ENCODE measurements at places on chromosomes 11 and 22.

GRCh38 chr11:1653541-1654387 is 24.2 kb downstream of the KRTAP5-5 start:
- DNase-seq = no peak

GRCh38 chr11:112628676-112629075 is 332.5 kb upstream of the NCAM1 start:
- DNase-seq = no peak

GRCh38 chr11:3890014-3890413 is 34.5 kb downstream of the STIM1 start:
- no peak for DNase-seq

DNA sequence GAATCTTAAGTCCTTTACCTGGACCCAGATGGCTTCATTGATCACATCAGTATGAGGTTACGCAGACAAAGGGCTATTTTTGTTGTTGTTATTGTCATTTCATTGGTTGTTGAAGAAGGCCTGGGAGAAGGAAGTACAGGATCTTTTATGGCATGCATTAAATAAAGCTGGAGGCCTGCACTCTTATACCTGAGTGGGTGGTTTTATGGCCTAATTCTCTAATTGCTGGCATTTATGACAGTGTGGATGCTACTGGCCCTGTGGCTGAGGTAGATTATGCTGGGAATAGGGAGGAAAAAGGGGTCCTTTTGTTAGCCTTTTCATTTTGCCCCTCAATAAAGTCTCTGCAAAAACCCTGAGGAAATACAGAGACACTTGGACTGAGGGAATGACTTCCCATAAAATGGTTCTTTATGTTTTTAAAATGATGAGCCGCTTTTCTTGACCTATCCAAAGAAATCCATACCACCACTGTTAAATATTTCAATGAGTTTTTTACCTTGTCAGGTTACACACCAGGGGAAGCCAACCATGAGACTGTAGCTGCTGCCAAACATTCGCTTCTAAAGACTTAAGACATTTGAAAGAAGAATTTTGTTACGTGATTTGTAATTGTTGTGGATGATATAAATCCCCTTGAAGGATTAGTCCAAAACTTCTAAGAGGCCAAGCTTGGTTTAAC is 6.8 kb downstream of the KMT2A start:
- DNase-seq = no peak

DNA sequence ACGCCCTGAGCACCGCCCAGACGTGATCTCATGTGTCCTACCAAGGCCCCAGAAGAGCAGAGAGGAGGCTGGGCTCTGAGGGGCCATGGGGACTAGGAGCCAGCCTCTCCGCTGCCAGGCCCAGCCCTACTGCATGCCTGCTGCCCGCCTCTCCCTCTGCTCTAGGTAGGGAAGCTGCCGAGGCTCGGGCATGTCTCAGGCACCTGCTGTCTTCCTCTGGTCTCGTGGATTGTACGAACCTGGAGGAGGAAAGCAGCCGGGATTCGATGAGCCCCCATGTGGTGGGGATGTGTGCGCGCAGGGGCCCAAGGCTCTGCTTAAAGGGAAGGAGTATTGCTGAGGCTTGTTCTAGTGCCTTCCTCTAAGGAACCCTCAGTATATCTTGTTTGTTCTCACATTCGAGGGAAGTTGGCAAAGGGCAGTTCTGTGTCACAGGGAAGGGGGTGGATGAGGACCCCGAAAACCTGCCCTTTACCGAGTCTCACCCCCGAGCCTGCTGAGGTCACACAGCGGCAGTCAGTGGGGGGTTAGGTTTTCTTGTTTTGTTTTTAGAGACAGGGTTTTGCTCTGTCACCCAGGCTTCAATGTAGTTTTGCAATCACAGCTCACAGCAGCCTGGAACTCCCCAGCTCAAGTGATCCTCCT is 21.2 kb downstream of the DAGLA start:
- no peak for DNase-seq

DNA sequence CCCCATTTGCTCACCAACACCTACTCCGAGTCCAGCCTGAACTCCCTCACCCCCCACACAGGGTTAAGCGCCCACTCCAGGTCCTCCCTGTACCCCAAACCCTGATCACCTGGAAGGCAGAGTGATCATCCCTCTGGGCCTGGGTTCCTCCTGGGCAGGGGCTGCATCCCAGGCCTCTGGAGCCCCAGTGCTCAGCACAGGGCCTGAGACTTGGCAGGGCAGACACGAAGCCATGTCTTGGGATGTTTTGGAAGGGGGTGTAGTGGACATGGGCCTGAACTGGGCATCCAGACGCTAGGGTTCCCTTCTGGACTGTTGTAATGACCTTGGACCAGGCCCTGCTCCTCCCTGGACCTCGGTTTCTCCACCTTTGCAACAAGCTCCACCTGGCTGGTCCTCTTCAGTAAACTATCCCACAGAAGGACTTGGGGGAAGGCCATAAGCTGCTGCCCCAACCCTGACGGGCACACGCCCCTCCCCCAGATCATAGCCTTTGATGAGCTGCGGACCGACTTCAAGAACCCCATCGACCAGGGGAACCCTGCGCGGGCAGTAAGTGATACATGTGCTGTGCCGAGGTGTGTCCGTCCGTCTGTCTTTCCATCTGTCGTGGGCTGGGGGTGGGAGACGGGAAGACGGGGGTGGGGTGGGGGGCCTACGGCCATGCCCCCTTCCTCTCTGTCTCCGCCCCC is 3.9 kb downstream of the CNIH2 start:
- no peak for DNase-seq

DNA sequence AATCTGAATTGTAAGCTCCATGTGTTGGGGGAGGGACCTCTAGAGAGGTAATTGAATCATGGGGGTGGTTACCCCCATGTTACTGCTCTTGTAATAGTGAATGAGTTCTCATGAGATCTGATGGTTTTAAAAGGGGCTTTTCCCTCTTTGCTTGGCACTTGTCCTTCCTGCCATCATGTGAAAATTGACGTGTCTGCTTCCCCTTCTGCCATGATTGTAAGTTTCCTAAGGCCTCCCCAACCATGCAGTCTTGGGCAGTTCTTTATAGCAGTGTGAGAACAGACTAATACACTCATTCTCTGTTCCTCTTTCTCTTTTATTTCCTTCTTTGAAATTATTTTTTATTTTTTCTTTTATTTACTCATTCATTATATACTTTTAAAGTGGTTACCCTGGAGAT is 239.4 kb downstream of the CSNK2A3 start:
- DNase-seq = no peak

DNA sequence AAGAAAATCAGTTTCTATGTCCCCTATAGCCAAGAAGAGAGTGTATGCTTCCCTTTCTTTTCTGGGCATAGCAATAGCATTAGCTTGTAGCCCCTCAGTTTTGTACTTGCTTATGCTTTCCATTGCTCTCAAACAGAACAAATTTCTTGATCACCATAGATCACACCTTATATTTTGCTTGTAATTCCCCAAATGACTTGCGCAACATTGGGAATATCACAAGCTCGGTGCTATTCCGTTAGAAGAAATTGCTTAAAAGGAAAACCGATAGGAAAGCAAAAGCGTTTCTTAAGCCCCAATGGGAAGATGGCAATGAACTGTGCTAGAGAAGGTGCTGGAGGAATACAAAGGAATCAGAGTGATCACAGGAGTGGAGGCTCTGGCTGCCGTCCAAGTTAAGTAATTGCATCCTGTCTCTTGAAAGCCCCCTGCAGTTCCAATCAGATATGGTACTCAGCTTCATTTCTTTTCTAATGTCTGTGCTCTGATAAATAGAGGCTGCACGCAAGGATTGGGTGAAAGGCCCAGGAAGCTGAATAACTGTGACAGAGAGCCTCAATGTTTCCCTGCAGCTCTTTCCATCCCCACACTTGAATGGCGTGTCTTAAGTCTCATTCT is 182.1 kb upstream of the KIRREL3 start:
- no peak for DNase-seq

GRCh38 chr11:76695771-76696170 is 25.2 kb upstream of the LRRC32 start:
- DNase-seq = no peak

DNA sequence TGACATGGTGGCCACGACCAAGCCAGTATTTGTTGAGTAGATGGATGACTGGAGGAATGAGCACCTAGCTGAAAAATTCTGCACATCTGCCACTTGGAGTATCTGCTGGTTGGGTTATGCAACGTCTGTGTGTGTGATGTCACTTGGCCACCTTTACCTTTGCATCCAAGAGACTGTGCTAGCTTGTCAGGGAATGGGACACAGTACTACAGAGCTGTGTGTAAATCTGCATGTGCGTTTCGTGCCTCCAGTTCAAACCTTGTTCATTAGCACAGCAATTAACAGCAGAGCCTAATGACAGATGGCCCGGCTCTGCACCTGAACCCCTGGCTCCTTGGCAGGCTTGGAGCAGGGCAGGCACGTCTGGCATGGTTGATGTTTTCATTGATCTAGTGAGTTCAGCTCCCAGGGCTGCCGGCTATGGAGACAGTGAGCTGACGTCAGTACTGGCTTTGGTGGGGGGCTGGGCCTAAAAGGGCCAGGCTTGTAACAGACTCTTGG is 188.4 kb upstream of the NAV2 start:
- no peak for DNase-seq

DNA sequence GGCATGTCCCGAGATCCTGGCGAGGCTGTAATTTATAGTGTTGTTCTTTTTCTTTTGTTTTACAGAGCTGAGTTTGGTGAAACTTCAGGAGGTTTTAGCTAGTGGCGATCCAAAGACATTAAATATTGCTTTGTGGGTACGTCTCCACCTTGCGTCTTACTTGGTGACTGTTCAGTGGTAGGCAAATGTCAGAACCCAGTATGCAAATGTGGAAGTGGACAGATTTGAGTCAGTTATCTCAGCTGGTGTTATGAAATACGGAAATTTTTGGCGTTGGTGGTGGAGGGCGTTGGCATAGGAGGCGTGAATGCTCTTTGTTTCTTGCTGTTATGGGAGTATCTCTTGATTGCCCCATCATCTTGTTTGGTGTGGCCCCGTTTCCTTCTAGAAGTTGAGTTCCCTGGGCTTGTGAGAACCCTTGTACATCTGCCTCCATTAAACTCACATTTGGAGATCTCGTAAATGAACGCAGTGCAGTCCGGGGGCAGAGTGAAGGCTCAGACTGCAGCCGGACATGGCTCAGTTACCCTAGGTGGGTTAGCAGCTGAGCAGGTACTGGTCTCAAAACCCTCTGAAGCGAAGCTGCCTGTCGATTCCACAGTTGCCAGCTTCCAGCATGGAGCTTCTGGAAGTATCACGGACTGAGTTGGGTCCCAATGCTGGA is 39.9 kb downstream of the PTPRJ start:
- DNase-seq = peak; percentile 48

GRCh38 chr22:41731609-41732008 is 32.3 kb downstream of the MEI1 start:
- no peak for DNase-seq

GRCh38 chr11:98561877-98562395 is 458.8 kb upstream of the CNTN5 start:
- no peak for DNase-seq

DNA sequence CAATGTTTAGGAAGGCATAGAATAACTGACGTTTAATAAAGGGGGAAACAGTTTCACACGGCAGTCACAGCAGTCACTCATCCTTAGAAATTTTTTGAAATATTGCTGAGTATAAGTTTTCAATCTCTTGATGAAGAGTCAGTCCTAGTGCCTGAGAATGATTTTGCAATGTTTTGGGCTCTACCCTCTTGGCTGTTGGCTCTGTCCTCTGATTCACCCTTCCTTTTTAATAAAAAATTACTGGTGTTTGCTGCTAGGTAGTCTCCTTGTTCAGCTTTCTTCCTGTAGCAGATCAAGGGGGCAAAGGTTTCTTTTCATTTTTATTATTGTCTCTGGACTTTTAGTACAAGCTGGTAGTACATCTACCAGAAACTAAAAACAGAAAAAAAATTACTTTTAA is 194.3 kb upstream of the ANO3 start:
- no peak for DNase-seq

GRCh38 chr11:125301346-125301745 is 136.8 kb downstream of the PKNOX2 start:
- no peak for DNase-seq

- DNase-seq = no peak
Measured at GRCh38 chr11:23995891-23996290, 501.0 kb upstream of the LUZP2 start.

DNA sequence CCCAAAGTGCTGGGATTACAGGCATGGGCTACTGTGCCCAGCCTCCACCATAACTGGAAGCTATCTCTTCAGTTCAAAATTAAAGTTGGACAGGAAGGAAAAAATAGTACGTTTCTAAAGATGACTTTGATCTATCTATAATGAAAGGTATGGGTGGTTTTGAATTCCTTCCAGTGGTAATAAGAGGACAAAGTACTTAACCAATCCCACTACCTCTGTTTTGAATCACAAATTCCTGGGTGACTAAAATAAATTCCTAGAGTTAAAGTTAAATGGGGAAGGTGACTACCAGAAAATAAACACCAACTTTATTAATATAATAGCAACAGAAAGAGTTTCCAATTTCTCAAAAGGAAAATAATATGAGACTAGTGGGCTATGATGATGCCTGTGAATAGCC is 9.1 kb downstream of the PHF5A start:
- no peak for DNase-seq

DNA sequence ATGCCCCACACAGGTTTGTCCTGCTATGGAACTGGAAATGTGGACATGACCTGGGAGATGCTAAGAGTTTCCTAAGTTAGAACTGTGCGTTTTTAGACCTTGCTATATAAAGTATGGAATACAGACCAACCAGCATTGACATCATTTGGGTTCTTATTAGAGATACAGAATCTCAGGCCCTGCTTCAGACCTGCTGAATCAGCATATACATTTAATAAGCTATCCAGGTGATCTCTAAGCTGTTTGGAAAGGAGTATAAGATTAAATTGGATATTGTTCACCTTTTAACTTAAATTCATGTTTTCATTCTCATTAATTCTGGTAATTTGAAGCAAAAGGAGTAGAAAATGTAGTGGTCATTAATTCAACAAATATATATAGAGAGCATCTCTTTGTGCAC is 6.9 kb upstream of the CNTF start:
- no peak for DNase-seq

GRCh38 chr11:45048870-45049691 is 97.4 kb upstream of the PRDM11 start:
- no peak for DNase-seq

DNA sequence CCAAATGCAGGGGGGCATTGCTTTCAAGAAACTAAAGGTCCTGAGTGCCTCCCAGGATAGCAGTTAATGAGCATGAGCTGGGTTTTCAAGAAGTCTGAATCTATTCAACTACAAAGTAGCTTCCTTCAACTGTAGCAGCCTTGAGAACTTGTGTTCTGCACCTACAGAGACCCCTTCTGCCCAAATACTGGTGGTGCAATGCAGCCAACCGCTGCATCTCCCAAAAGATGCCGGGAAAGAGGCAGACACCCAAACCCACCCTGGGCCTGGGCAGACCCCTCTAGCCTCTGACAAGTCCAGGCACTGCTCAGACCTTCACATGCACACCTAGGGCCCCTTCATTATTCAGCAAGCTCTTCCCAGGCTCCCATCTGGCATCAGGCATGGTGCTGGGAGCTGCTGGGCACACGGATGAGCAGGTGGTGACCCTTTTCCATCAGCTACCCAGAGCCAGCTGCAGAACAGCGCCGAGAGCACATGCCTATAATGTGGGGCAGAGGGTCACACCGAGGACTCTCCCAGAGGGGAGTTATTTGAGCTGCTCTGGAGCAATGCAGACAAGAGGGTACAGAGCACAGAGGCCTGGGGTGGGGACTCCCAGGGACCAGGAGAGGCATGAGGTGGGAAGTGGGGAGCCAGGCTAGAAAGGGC is 44.9 kb upstream of the ETS1 start:
- no peak for DNase-seq

Data from GM06990 (cell line).